ENCODE measurements at places on chromosomes 11 and 22.
A peak's percentile ranks its signal among the peaks of the same experiment; 100 is the strongest.

GRCh38 chr11:95655536-95655935 is 134.0 kb downstream of the FAM76B start:
- DNase-seq = no peak

DNA sequence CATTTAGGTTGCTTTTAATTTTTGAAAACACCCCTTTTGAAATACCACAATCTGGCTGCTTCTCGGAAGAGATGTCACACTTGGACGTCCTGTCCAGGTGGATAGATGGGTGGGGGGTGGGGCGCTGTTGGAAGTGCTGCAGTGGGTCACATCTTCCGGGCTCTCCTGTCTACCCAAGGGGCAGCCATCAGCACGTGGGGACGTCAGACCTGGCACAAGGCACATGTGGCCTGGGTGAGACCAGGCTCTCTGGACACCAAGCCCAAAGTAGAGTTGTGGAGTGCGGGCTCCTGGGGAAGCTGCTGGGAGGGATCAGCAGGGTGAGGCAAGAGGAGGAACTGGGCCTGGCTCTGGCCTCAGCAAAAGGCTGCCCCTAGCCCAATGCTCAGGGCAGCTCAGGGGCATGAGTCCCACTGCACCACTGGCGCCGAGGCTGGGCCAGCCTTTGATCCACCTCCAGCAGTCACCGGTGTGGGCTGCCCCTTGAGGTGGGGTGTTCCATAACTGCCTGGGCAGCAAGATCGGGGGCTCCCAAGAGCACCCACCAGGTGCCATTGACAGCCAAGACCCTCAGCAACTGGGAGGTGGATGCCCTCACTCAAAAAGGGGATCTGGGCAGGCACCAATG is 68.6 kb upstream of the CCND1 start:
- no peak for DNase-seq

- DNase-seq = no peak
These were observed 5.4 kb downstream of the FREY1 start for GRCh38 chr11:45901626-45902025.

- no peak for DNase-seq
These were observed 33.5 kb downstream of the LIF start for GRCh38 chr22:30212996-30213441.

GRCh38 chr11:772429-773390 is 4.6 kb downstream of the GATD1 start:
- DNase-seq = no peak

DNA sequence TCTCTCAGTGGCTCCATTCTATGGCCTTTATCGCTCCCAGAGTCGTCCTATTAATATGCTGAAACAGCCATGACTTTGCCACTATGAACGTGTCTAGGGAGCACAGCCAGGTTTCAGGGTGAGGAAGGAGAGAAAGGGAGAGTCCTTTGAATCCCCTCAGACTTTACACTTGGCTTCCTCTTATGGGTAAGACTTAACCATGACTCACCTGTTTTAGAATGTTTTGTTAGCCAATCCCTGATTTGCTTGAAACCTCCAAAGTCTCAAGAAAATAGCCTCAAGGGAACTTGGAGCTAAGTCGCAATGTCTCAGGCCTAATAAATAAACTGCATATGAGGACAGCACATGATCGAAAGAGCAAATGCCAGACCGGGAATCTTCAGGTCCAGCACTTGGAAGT is 131.2 kb upstream of the RCN1 start:
- DNase-seq = no peak

GRCh38 chr22:50282361-50283155 is 12.4 kb upstream of the MAPK11 start:
- no peak for DNase-seq

- DNase-seq = no peak
These were observed 42.9 kb downstream of the CBL start for GRCh38 chr11:119248750-119249670.

DNA sequence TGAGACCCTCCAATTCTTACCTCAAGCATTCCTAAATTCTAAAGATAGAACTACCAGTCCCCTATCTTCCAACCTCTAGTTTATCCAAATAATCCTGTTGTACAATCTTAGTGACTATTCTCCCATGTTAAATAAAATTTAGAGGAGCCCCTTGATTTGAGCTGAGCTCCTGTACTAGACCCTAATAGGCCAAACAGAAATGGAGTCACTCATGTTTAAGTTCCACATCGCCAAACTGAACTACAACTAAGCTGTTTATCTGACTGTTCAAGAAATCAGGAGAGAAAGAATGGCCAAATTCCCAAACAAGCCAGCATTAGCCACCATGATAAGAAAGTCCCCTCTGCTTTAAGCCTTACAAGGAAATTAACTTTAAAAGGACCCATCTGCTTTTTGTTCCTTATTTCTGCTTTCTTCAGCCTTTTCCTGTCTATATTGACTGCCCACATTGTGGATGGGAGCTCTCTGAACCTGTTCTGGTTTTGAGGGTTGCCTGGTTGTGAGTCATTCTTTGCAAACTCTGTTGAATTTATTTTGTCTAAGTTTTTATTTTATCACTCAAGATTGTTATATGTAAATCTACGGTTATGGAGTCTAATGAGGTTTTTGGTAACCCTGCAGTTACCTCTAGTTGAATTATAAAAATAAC is 90.4 kb downstream of the TTC28 start:
- DNase-seq = no peak

- no peak for DNase-seq
These were observed 11.1 kb downstream of the NUMA1 start for GRCh38 chr11:72069200-72069599.

DNA sequence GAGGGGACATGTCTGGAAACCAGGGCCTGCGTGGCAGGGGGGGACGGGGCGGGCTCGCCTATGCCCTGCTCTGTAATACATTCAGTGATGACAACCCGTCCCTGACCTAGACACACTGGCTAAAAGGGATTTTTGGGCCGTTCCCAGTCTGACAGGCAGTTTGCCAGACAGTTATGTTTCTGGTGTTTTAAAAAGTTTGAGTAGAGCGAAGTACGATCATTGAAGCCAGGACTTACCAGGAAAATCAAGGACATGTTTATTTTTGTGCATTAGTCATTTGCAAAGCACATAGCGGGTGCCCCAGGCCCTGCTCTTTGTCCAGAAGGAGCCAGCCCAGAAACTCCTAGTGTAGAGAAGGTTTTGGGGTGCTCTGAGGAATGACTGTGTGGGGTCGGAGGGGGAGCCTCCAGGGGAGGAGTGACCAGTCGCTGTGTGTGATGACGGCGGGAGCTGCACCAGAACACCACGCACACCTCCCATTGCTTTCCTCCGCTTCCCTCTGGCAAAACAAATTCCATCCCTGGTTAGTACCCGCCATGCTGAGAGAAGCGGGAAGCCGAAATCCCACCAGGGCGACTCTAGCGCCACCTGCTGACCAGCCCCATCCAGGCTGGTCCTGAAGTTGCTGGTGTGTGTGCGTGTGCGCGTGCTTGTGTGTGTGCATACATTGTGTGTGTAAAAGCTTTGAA is 50.8 kb downstream of the FBLN1 start:
- peak; percentile 10 for DNase-seq

GRCh38 chr11:109130910-109131309 is 291.1 kb upstream of the C11orf87 start:
- DNase-seq = no peak

DNA sequence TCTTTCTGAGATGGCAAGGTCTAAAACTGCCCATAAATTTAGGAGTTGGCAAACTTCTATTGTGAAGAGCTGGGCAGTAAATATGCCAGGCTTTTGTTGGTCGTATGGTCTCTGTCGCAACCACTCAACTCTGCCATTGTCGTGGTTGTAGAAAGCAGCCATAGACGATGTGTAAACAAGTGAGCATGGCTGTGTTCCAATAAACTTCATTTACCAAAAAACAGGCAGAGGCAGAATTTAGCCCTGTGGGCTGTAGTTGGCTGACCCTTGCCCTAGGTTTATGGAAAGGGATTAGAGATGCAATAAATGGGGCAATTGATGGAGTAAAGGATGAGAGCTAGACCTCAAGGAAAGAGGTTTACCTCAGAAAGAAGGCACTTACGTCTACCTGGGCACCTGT is 17.6 kb downstream of the YPEL4 start:
- no peak for DNase-seq

DNA sequence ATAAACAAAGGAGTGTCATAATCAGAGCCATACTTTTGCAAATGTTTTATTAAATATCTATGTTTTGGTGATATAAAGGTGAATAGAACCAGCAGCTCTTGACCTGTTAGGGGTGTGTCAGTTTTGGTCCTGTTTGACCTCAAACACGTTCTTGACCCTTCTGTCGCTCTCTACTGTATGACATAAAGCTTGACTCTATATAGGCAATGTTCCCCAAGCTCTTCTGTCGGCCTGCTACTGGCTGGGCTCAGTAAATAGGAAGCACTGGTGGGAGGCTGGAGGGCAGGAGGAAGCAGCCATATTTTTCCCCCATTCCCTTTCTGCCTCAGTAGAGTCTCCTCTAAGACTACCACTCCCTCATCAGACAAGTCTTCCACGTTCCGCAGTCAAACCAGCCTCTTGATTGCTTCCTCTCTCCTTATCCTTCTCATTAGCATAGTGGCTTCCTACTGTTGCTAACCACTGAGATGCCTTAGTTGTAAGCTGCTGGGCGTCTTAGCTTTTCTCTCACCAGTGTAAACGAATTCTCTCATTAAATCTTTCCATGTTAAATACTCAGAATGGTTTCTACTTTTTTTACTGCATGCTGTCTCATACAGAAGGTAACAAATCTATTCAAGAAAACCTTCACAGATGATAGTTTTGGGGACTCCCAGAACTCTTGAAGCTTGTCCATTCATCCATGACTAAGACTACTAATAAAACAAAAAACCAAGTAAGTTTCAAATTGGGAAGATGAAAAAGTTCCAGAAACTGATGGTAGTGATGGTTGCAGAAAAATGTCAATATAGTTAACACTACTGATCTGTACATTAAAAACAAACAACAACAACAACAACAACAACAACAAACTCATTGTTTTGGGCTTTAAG is 3.3 kb downstream of the NPAT start:
- DNase-seq = no peak

DNA sequence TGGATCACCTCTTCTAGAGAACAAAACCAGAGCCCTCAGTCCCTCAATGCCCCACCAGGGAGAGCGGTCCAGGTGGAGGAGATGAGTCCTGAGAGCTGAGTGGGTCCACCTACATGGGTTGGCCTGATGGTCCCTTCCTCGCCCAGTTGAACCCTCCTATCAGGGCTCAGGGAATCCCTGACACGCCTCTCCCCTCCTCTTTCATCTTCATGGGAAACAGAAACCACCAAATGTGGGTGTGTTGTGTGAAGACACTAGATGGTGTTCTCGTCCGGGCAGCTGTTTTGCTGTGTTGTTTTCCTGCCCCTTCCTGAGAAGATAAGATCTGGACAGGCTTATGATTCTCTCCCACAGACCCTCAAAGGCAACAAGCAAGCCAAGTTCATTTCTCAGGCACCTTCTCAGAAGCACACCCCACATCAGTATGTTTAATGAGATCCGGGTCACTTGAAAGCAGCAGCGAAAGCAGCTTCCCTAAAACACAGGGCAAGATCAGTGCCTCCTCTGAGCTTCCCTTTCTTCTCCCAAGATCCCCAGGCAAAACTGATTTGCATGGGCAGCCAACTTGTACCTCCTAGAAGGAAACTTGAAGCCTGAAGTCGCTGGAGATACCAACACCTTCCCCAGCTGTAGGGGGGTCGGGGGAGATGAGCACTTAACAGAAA is 35.3 kb upstream of the POU2AF1 start:
- DNase-seq = no peak

DNA sequence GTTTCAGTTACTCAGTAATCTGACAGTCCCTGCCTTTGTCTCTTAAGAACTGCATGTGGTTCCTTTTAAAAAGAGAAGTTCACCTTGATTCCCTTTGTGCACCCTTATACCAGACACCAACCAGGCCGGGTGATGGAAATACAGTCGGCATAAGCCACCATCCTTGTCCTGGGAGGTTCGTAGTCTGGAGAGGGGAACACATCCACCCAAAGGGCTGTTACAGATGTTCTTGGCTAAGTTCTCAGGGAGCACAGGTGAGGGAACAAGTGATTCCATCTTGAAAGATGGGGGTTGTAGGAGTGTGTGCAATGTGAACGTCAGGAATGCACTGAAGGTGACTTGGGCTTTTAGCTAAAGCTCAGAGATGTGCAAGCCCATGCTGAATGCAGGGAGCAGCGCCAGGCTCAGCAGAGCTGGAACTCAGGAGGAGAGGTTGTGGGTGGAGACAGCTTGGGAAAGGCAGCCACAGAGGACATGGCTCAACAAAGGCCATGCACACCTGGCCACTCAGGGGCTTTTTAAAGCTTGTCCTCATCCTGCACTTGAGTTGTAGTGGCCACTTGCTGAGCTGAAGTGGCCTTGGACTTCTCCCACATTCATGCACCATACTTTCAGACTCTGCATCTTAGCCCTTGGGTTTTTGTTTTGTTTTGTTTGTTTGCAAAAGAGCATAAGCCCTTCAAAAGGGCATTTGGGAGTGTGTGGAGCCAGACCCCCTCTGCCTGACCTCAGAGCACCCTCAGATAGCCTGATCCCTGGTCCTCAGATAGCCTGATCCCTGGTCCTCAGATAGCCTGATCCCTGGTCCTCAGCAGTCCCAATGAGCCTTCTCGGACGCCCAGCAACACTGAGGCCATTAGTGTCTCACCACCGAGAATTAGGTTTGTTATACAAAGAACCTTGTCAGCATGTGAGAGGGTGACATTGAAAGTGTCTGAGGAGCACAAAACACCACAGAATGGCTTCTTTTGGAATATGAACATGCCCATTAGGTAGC is 12.7 kb upstream of the TMA7B start:
- no peak for DNase-seq

DNA sequence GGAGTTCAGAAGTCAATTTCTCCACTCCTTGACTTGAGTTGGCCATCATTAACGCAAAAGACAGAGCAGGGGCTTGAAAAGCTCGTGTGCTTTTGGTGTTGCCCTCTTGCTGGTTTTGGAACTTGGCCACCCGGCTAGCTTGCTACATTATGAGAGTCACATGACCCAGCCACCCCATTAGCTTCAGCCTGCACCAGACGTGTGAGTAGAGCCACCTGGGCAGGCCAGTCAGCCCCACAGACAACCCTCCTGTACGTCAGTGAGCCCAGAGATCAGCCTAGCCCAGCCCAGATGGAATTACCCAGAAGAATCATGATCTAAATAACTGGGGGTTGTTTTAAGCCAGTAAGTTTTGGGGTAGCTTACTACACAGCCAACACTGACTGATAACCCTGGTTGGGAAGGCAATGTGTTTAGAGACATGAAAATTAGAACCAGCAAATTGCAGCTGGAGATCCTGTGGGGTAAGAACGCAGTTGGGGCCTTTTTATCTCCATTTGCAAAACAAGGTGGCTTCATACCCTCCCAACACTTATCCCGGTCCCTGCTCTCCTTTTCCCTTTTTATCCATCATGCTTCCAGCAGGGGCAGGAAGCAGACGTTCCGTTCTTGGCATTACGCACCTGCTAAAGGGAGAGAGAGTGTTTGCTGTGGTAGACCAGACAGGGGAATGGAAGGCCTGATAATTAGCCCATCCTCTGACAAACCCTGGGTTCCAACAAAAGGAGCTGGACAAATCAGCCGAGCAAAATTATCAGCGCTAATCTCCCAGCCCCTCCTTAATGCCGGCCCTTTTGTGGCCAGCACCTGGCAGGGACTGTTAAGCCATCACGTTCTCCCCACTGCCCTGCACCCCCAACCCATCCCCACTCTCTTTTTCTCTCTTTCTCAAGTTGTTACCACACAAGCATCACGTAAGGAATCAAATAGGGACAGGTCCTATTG is 548.7 kb upstream of the CADM1 start:
- no peak for DNase-seq

Data from stimulated activated CD4-positive, alpha-beta T cell treated with anti-CD3 and anti-CD28 coated beads, Interleukin-1b, Interleukin-23, amount 100 ng/mL, for 1 hour (primary cell).